ENCODE measurements at places on chromosomes 4 and X.

DNA sequence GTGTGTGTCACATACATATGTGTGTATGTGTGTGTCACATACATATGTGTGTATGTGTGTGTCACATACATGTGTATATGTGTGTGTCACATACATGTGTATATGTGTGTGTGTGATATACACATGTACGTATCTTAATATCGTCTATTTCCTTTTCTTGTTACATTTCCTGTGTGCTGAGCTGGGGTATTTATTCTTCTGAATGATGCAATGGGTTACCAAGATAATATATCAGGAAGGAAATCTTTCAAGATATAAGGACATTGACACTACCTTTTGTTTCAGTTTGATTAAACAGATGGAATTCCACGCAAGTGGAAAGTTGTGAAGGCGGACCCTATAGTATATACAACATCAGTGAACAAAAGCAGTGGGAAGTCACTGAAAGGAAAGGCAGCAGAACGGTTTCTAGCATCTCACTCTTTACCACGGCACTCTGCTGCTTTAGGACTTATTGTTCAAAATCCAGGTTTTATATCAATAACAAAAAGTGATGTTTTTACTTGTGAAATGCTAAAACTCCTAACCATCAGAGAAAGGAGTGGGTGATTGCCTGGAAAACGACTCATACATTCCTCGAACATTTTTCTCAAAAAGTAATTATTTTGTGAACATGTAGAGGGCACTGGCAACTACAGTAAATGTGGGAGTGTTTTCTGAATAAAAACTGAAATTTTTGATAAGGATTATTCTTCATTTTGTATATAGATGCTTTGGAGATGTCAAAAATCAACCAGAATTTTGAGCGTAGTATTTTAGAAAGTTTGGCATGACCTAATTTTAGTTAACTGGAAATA is 43.1 kb upstream of the IL21 start:
- no peak for DNase-seq

DNA sequence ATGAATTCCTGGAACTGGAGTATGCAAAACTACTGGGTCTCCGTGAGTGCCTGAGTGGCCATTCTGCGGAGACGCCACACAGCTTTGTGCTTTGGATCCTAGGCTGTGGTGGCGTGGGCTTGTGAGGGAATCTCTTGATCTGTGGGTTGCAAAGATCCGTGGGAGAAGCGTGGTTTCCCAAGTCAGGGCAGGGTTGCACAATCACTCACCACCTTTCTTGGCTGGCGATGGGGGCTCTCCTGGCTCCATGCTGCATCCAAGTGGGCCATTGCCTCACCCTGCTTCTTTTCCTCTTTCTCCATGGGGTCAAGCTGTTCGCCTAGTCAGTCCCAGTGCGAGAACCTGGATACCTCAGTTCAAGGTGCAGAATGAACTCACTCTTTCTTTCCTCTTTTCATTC is 62.5 kb downstream of the SLAIN2 start:
- DNase-seq: no peak

DNA sequence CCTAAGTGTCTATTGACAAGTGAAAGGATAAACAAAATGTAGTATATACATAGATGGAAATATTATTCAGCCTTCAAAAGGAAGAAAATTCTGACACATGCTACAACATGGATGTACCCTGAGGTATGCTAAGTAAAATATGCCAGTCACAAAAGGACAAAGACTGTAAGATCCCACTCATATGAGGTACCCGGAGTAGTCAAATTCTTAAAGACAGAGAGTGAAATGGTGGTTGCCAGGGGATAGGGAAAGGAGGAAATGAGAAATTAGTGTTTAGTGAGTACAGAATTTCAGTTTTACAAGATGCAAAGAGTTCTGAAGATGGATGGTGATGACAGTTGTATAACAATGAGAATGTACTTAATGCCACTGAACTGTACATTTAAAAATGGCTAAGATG is 102.3 kb upstream of the NAP1L5 start:
- DNase-seq: no peak

- no peak for DNase-seq
Observed at GRCh38 chrX:41468647-41469323, 21.6 kb downstream of the NYX start.

GRCh38 chrX:103656617-103657016 is 27.8 kb downstream of the TCEAL1 start:
- DNase-seq: no peak

DNA sequence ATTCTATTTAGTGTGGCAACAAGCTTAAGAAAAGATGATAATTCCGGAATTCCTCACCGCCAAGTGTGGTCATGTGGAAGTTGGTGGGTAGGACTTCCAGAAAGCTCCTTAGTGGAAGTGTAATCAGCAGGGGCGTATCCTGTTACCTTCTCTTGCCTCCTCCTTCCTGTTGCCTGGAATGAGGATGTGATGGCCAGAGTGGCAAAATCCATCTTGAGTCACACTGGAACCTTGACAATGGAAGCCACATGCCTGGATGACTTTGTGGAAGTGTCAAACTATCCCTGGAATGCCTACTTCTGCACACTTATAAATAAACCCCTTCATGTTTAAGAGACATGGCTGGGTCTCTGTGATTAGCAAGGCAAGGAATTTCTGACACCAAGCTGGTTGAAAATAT is 191.0 kb downstream of the PRDM5 start:
- no peak for DNase-seq
